ENCODE measurements at places on chromosomes 2 and 18.

GRCh38 chr2:34738691-34739090 lies 1139.6 kb upstream of the FAM98A start:
- no peak for DNase-seq

- no peak for DNase-seq
Observed at GRCh38 chr2:217568289-217568971, 434.4 kb downstream of the TNS1 start.

DNA sequence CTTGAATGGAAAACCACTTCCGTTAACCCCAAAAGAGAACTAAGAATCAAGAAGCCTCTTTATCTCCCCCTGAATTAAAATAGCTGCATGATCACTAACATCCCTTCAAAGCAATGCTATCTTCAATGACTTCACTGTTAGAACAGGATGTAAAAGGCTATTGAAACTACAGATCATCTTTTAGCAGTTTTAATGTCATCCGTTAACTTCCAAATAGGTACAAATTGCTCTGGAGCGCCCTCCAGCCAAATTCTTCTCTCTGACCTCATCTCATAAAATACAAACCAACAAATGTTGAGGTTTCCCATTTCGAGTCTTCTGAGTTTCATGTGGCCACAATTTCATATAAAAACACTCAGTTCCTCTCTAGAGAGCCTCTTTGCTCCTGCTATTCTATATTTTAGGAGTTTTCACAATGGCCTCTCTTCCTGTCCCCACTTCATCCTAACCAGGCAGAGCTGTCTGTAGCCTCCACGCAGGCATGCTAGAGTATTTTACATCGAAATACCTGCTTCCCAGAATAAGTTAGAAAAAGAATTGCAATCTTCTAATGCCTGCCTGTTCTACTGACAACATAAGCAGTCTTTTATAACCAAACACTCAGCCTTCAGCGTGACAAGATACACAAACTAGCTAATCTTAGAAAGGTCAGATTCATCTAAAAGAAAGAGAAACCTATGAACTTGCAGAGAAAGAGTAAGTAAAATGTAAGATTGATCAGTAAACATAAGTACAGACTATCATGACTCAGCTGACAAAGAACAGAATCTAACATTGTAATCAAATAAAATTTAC lies 37.9 kb downstream of the B4GALT6 start:
- no peak for DNase-seq

- DNase-seq = no peak
Observed at GRCh38 chr2:26471766-26472706, 5.9 kb downstream of the OTOF start.

- DNase-seq = peak; percentile 92
Observed at GRCh38 chr2:25314514-25315315, 27.0 kb downstream of the DNMT3A start.

DNA sequence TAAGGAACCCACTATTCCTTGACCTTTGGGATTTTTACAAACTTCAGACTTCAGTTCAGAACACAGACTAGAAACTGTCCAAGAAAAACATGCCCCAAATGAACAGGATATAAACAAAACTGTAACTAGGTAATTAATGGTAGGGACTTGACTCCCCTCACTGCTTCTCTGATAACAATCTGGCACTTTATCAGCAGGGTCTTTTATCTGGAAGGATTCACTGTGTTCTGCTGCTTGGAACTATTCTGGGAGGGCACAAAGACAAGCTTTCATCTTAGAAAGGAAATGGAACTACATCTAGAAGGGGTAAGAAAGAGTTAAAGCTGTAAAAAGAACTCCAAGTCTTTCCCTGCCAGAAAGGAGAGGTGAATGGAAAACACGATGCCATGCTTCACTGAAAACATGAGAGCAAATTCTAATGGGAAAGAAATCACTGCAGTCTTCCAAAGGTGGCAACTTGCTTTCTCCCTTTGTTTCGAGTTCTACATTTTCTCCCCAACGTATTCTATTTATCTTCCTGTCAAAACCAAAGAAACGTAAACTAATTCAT lies 181.2 kb downstream of the THADA start:
- DNase-seq = no peak

Data from T-helper 2 cell treated with Interferon-gamma antibody and Interleukin-4, amounts not matched to agents 5 μg/mL and 100 μg/mL, for 36 hours (primary cell).